ENCODE measurements at places on chromosomes 16 and 17.

DNA sequence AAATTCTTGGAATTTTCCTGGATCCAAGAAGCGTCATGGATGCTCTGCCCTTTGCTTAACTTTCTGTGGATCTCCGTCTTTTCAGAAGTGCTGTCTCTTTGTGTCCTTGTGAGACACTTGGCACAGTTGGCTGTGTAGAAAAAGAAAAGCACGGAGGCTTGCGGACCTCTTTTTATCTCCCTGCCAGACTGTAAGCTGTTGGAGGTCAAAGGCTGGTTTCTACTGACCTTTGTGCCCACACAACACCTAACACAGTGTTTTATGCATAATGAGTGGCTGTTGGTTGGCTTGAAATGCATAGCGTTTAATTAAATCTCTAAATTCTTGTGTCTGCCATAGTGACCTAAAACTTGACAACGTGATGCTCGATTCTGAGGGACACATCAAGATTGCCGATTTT, 75.7 kb upstream of the CACNG3 start:
- DNase-seq = no peak

DNA sequence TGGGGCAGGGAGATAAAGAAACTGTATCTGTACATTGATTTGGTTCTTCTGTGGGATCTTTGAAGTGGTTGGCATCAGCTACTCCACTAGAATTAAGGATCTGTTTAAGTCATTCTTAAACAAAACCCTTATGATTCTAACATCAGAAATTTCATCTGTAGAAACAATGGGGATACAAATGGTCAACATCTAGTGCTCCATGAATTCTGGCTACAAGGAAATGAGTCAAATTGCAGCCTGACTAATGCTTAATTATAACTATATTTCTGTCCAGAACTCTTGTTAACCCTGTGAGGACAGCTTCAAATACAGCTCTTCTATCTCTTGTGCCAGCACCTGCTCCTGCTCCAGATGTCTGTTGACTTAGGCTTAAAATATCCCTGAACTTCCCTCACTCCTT, 13.9 kb upstream of the GINS3 start:
- no peak for DNase-seq

DNA sequence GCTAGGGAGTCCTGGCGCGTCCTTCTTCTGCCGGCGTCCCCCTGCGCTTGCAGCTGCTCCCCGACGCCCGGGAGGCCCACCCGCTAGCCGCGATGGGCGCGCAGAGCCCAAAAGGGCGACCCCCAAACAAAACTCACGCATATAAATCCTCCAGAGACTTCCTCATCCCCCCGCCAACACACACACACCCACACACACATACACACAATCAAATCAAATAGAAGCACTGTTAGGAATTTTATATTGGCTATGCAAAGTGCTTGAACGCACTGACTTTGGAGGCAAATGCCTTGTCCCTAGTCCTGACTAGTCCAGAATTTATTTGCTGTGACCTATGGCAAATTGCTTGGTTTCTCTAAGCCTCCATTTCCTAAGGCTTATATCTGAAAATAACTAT, 23.8 kb upstream of the CRYM start:
- DNase-seq = no peak

DNA sequence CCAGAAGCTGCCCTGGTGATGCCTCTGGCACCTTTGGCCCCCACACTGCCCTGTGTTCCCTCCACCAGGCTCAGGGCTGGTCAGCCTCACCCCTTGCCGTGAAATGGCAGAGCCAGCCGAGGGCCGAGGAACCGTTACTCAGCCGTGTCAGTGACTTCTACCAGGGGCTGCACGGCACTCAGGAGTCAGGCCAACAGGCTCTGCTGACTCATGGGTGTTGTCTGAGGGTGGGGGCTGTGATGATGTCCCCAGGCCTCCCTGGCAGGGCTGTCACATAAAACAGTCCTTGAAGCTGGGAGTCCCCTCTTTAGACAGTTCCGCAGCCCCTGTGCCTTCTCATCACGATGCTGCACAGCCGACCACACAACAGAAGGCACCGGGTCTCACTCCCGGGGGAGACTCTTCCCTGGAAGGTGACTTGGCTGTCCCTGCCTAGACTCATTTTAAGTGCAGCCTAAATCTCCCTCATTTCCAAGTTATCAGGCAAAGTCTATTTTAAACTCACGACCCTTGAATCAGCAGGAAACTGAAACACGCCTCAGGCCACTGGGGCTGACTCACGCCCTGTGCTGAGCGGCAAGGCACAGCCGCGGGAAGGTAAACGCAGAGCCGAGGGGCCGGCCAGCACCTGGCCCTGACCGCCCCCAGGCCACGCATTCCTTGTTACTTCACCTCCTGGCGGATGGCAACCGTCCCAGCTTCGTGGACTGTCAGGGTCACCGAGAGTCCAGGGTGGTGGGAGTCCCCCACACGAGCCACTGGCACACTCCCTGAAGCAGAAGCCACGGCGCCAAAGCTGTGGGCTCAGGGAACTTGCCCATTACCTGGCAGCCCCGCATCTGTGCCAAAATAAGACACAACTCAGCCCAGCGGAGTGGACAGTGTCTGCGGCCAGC, 102.6 kb downstream of the ZNF778 start:
- no peak for DNase-seq

- DNase-seq = no peak
Observed at GRCh38 chr17:48016112-48016511, 21.5 kb downstream of the COPZ2 start.

DNA sequence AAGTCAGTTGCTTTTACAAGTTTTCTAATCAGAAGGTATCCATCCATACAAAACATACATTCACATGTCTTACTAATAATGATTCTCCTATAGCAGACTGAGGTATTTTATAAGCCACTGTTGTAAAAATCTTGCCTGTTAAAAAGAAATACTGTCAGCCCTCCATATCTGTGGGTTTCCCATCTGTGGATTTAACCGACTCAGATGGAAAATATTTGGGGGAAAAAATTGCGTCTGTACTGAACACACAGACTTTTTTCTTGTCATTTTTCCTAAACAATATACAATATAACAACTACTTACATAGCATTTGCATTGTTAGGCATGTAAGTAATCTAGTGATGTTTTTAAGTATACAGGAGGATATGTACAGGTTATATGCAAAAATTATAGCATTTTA, 90.4 kb downstream of the PARN start:
- no peak for DNase-seq

- no peak for DNase-seq
Observed at GRCh38 chr17:73768691-73769090, 124.4 kb upstream of the SDK2 start.

DNA sequence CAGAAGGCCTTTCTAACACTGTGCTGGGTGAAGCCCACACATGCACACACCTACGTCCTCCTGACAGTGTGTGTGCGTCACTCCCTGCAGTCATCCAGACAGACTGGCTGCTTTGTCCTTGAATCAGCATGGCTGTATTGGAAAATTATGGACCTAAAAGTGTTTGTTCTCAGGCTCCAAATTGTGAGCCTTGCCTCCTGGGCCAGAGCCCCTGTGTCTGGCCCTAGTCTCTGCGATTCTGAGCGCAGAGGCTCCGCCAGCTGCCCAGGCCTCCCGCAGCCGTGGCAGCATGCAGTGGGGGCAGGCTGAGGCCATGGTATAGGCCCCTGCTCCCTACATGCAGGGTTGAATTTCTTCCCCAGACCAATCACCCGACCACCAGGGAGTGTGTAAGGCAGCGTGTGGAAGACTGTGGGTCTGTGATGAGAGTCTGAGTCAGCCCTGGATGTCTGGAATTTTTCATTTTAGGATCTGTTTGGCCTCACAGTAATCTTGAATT, 166.9 kb downstream of the LGALS9B start:
- no peak for DNase-seq

DNA sequence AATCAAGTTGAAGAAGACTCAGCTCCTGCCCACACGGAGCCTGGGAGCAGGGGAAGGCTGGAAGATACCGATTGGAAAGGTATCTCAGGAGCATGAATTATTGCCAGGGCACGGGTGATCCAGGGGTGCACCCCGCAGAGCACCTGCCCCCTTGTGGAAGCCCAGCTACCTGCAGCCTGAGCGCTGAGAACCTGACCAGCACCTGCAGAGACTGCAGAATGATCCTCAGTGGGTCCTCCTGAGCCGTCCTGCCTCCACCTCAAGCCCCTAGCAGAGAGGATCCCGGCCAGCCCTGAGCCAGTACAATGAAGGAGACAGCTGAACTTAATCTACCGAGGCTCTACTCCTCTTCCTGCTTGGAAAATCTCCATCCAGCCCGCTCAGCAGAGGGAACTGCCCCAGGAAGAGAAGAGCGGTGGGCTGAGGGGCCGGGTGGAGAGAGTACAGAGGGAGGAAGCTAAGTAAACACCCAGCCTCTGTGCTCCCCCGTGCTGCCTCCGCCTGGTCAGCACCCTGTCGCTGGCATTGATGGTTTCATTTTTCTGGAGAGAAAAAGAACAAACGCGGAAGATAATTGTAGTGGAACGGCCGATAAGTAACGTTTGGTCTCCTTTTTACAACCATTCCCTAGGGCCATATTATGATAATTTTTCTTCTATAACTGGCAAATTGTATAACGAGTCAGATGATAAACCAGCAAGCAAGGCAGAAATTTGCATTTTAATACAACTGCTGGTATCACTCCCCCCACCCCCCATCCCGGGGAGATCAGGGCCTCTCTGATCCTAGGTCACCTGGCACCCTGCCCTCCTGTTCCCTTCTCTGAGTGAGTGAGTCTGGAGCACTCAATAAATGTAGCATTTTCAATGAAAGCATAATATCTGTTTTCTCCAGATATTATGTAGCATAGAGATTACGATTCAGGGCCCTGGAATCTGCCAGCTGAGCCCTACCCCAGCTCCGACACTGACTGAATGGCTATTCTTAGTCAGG, 204.5 kb upstream of the RPL38 start:
- DNase-seq = peak; percentile 41

- DNase-seq = no peak
Observed at GRCh38 chr16:71590584-71590983, 13.7 kb upstream of the TAT start.

DNA sequence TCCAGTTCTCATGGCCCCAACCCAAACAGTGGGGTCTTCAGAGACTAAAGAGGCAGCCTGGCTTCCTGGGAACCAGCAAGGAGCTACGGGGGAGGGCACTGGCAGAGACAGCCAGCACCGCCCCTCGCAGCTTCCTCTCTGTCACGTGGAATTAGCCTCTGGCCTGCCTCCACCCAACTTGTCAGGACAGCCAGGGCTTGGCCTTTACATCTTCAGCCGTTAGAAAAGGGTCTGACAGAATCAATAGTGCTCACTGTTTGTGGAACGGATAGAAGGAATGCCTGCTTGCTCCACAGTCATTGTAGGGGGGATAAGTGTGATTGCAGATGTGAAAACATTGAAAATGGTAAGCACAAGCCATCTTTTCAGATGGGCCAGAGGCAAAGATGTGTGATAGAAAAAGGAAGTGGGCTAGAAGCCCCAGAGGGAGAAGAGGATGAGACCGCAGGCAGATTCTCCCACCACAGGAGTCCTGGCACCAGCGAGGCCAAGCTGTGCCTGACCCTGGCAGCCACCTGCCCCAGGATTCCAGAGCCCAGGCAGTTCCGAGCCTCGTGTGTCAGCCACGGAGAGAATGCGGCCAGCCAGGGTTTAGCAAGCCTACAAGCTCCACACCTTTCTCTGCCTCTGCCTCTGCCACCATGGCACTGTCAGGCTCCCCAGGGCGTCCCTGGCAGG, 18.6 kb downstream of the GRIN2C start:
- no peak for DNase-seq

- DNase-seq = no peak
Observed at GRCh38 chr16:1908184-1908583, 10.0 kb downstream of the HS3ST6 start.

DNA sequence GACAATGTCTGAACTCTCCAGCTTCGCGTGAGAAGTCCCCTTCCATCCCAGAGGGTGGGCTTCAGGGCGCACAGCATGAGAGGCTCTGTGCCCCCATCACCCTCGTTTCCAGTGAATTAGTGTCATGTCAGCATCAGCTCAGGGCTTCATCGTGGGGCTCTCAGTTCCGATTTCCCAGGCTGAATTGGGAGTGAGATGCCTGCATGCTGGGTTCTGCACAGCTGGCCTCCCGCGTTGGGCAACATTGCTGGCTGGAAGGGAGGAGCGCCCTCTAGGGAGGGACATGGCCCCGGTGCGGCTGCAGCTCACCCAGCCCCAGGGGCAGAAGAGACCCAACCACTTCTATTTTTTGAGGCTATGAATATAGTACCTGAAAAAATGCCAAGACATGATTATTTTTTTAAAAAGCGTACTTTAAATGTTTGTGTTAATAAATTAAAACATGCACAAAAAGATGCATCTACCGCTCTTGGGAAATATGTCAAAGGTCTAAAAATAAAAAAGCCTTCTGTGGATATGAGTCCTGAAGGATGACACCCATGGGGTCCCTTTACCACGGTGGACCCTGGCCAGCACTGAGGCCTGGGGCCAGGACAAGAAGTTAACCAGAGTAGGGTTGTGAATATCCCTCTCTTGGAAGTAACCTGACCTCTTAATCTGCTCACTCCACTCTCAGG, 10.5 kb upstream of the ITGAD start:
- peak; percentile 26 for DNase-seq

GRCh38 chr17:3127451-3127850, at the start of gene OR1G1:
Gene OR1G1 (minus strand): TSS chr17:3127551. CDS start chr17:3127551, 0 bp downstream.
- no peak for DNase-seq

- no peak for DNase-seq
Observed at GRCh38 chr16:51129105-51129504, 22.0 kb downstream of the SALL1 start.

DNA sequence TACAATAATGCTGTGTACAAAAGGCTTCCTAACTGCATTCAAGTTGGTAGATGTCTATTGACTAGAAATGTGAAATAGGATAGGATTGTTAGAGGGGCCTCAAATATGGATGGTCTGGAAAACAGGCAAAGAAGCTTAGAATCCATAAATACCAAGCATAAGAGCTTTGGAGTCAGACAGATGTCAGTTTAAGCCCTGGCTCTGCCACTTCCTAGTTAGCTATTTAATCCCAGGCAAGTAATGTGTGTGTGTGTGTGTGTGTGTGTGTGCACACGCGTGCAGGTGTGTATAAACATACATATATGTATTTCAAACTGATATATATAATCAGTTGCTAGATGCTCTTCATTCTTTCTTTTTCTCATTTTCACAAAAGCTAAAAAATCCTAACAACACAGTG, 66.7 kb downstream of the MMD start:
- DNase-seq = no peak

GRCh38 chr17:62690168-62690897, 62.9 kb downstream of the MRC2 start:
- DNase-seq = no peak

DNA sequence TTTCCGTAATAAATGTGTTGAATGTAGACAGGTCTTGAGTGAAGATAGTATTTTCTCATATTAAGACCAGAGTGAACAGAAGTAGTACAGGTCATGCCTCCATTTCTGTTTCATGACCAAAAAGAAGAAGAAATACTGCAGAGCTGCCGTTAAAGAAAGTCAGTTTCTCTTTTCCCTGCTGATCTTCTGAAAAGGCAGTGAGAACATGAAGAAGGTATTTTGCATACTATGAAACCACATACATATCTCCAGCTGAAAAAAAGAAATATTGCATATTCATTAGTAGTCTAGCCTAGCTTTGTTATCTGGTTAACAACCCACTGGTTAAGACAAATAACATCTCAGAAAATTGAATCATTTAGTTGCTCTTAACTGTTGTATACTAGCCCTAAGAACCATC, 138.4 kb downstream of the PHKB start:
- DNase-seq = no peak
